ENCODE measurements at places on chromosomes 7 and 10. TPM values are rescaled to one million over a fixed set of nuclear protein-coding genes. Genes with fewer than 3 reads are reported as not detected.

ARHGAP19 gene
- total RNA-seq, result 3.6 TPM

RPEL1 gene
- 0.12 TPM for total RNA-seq

ZNF804B gene
- not detected for total RNA-seq

GPR15LG gene
- not detected for total RNA-seq

C10orf67 gene
- total RNA-seq, result not detected

NDUFB8 gene
- 118 TPM for total RNA-seq

SLC13A1 gene
- not detected for total RNA-seq

PLCE1 gene
- total RNA-seq, result 6.0 TPM

EIF5AL1 gene
- total RNA-seq, result 0.34 TPM

PRKRIP1 gene
- total RNA-seq, result 11.2 TPM

SDK1 gene
- 2.4 TPM for total RNA-seq

NRG3 gene
- total RNA-seq, result not detected

INSYN2A gene
- under 0.01 TPM for total RNA-seq

SHOC2 gene
- 26.0 TPM for total RNA-seq

AGK gene
- 15.4 TPM for total RNA-seq

FAM237B gene
- not detected for total RNA-seq

SAP25 gene
- total RNA-seq, result 2.4 TPM

SPDYE2B gene
- total RNA-seq, result not detected

CYP26C1 gene
- total RNA-seq, result not detected

NPTX2 gene
- total RNA-seq, result 0.51 TPM

ST8SIA6 gene
- total RNA-seq, result 1.6 TPM

IGFBP1 gene
- total RNA-seq, result 0.58 TPM

LLCFC1 gene
- not detected for total RNA-seq

CFAP46 gene
- 2.6 TPM for total RNA-seq

CLDN12 gene
- total RNA-seq, result 17.4 TPM

SGPL1 gene
- 17.4 TPM for total RNA-seq

PTER gene
- 14.2 TPM for total RNA-seq

AKR1D1 gene
- not detected for total RNA-seq

TAS2R41 gene
- not detected for total RNA-seq

GHRHR gene
- total RNA-seq, result not detected

SNCG gene
- total RNA-seq, result 16.2 TPM

UCMA gene
- total RNA-seq, result not detected

BLNK gene
- total RNA-seq, result not detected

SYT15B gene
- total RNA-seq, result 8.2 TPM

PRSS1 gene
- not detected for total RNA-seq

COL28A1 gene
- total RNA-seq, result under 0.01 TPM

TMEM229A gene
- total RNA-seq, result 0.26 TPM

HMX2 gene
- total RNA-seq, result not detected

PKD2L1 gene
- total RNA-seq, result not detected

MYOF gene
- 119 TPM for total RNA-seq

GPR37 gene
- not detected for total RNA-seq

PPP1R17 gene
- total RNA-seq, result not detected

LRRC4 gene
- total RNA-seq, result 0.09 TPM

PROSER2 gene
- total RNA-seq, result 45.7 TPM

DUSP5 gene
- 6.8 TPM for total RNA-seq

FKBP6 gene
- total RNA-seq, result not detected

SPDYE6 gene
- not detected for total RNA-seq

PLEKHS1 gene
- total RNA-seq, result not detected

GFRA1 gene
- 1.6 TPM for total RNA-seq

HTR7 gene
- 0.35 TPM for total RNA-seq

NKX2-3 gene
- not detected for total RNA-seq

ASAH2 gene
- 0.47 TPM for total RNA-seq

PDK4 gene
- total RNA-seq, result 11.6 TPM

GALNT17 gene
- total RNA-seq, result under 0.01 TPM

SH2D4B gene
- not detected for total RNA-seq

Data from pericardium fibroblast (primary cell).